Epithelial cell of proximal tubule (primary cell): ENCODE measurements at places on chromosomes 5 and 9. TPM values are rescaled to one million over a fixed set of nuclear protein-coding genes. Genes with fewer than 3 reads are reported as not detected.

- no peak for DNase-seq
Observed at GRCh38 chr5:120062515-120062917, 401.6 kb upstream of the PRR16 start.

DNA sequence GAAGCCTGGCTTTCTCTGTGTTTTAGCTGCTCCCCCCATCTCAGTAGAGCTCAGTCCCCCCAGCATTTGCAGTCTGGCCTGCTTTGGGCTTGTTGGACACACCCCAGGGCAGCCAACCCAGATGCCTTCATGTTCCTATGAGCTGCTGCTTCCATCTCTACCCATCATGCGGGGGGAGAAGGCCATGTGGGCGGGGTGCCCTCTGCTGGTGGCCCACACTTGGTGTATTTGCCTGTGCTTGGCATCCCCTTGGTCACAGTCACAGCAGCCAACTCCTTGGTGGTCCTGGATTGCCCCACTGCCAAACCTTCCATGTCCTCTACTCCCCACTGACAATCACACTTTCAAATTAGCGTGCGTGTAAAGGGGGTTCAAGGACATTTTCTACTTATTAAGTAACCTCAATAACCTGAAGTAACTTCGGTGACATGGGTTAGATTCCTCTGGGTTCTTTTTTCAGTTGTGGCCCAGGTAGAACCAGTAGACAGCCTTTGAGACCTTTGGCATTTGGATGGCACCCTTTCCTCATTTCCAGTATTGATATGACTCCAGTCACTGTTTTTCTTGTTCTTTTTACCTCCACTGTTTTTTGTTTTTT lies 42.8 kb downstream of the SNX30 start:
- DNase-seq: no peak

Gene FAM170A
- not detected in 2 replicates for total RNA-seq

DNA sequence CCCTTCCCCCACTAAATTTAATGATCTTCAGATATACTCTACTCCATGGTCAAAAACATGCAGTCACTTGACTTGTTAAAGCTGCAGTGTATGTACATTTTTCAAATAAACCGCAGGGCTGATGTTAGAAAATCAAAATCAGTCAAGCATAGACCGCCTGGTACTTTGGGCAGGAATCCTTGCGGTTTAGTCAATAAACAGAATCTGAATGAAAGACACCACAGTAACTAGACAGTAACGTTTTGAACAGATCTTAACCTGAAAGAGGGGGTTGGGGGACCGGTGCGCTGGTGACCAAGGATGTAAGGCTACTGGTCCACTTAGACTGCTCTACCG lies 188.8 kb downstream of the BNC2 start:
- DNase-seq: peak; percentile 53

DNA sequence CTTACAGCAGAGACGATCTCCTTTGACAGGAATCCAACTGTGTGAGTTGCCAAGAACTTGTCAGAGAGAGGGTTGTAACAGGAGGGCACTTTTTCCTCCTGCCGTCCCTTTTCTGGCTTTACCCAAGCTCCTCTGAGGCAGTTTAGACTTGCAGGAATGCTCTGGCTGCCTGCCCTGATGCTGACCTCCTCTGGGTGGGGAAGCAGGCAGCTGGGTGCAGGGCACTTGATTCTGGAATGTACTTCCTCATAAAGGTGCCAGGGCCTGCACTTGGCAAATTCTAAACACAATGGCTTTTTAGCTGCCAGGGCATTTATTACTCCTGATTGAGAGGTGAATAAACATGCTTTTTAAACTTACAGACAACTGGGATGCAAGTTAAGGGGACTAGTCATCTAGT lies 190.4 kb downstream of the EPB41L4A start:
- DNase-seq: peak; percentile 65

DNA sequence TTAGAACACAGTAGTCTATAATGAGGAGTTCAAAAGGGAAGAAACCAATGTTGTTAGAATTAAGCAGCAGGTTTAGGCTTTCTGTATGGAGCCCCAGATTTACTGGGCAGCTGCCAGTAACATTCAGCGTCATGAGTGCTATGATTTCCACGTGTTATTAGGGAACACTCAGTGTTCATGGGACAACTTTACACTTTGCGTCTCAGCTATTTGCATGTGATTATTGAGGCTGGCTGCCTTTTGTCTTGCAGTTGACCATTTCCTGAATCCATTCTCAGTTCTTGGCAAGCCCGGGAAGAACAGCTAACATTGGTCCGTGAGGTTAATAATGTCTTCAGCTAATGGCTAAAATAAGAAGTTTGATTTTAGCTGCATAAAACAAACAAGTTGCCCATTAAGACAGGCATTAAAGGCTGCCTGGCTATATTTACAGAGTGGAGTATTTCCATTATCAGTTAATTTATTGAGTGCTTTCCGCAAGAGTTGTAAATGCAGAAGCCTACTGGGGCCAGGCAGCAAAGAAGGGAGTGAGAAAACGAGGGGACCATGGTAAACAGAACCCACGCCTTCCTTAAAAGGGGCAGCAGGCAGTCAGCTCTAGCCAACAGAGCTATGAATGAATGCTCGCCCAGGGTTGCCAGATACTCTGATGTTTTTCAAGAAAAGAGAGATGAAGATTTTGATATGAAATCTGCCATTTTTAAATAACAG lies 120.9 kb downstream of the PIP5K1B start:
- DNase-seq: no peak

Gene TEX48
- not detected in 2 replicates for total RNA-seq

DNA sequence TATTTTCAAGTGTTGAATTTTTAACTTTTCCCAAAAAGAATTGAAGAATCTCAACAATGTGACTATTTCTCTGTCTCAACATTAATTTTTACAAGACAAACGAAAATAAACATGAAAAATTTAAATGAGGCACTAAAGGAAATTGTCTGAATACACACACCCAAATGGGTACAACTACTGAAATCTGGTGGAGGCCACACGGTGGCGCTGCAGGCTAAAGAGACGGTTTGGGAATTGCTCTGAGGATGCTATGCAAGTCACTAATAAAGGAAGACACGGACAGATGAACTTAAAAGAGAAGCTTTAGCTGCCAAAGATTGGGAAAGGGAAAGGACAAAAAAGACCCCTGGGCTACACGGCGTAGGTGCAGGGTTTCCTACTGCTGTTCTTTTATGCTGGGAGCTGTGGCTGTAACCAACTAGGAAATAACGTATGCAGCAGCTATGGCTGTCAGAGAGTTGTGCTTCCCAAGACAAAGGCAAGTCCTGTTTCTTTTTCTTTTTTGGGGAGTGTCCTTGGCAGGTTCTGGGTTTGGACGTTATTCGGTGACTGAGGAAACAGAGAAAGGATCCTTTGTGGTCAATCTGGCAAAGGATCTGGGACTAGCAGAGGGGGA lies at the start of gene PCDHB10:
Gene PCDHB10, plus strand, starts transcription at position 244 of the 616 bp plus-strand sequence. Its CDS starts 200 bp downstream, at position 444.
- no peak for DNase-seq

Gene CCDC171
- total RNA-seq: 0.92 and 0.94 TPM in 2 replicates

Gene RAB3C
- not detected in 2 replicates for total RNA-seq

Gene CTNND2
- total RNA-seq: 0.12 TPM in 1 of 2 replicates, not detected in the other

Gene OR13C5
- not detected in 2 replicates for total RNA-seq

Gene TIMD4
- total RNA-seq: 0.17 TPM in 1 of 2 replicates, not detected in the other

GRCh38 chr5:157571357-157571827 lies 4.2 kb downstream of the ADAM19 start:
- no peak for DNase-seq

DNA sequence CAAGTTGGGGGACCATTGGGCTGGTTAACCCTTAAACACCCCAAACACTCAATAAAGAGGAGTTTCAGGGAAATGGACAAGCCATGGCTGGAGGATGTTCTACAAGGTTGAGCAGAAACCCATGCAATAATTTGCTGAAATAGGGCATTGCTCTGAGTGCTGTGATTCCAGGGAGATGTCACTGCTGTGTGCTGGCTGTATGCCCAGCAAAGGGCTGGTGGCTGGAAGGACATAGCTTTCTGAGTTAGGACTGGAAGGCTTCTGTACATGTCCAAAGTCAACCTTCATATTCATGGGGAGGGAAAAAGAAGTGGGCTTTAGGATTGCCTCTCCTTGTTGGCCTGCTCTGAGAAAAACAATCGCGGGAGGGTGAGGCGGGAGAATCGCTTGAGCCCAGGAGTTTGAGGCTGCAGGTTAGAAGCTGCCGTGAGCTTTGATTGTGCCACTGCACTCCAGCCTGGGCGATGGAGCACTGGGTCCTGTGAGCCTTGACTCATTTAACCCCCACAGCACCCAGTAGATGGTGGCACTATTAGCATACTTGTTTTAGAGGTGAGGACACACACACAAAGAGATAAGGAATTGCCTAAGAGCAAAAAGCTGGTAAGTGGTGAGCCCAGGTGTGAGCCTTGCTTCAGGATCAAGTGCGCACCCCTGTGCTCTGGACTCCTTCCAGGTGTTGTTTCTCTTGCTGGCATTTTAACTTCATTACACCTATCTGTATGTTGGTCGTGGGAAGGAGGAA lies 20.4 kb downstream of the IL12B start:
- DNase-seq: no peak

Gene FOXI1
- total RNA-seq: not detected in 2 replicates

DNA sequence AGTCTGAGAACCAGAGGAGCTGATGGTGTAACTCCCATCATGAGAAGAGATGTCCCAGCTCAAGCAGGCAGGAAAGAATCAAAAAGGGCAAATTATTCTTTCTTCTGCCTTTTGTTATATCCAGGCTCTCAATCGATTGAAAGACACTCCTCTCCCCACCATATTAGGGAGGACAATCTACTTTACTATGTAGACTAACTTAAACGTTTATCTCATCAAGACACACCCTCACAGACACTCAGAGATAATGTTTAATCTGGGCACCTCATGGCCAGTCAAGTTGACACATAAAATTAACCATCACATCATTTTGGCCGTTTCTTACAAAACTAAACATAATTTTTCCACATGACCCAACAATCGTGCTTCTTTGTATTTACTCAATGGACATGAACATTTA lies 534.3 kb upstream of the RORB start:
- no peak for DNase-seq

GRCh38 chr5:32949286-32949970 lies 238.3 kb downstream of the NPR3 start:
- DNase-seq: no peak

Gene UAP1L1
- total RNA-seq: 2.1 and 2.2 TPM in 2 replicates

Gene SPATA31C1
- total RNA-seq: 0.14 TPM in 1 of 2 replicates, not detected in the other
